Neural progenitor cell (in vitro differentiated cells): ENCODE measurements at places on chromosomes 11 and 22. TPM values are rescaled to one million over a fixed set of nuclear protein-coding genes. Genes with fewer than 3 reads are reported as not detected.
A peak's percentile ranks its signal among the peaks of the same experiment; 100 is the strongest.

E2F8 gene
- 4.9 and 5.7 TPM in 2 replicates for total RNA-seq

GRCh38 chr11:102717280-102717679, 7.5 kb downstream of the MMP8 start:
- H3K36me3 ChIP-seq = no peaks in the 10 kb centered on the region
- H3K4me1 ChIP-seq = no peaks in the 10 kb centered on the region
- H3K4me3 ChIP-seq = no peak overlapping the region
- DNase-seq = no peak

DNA sequence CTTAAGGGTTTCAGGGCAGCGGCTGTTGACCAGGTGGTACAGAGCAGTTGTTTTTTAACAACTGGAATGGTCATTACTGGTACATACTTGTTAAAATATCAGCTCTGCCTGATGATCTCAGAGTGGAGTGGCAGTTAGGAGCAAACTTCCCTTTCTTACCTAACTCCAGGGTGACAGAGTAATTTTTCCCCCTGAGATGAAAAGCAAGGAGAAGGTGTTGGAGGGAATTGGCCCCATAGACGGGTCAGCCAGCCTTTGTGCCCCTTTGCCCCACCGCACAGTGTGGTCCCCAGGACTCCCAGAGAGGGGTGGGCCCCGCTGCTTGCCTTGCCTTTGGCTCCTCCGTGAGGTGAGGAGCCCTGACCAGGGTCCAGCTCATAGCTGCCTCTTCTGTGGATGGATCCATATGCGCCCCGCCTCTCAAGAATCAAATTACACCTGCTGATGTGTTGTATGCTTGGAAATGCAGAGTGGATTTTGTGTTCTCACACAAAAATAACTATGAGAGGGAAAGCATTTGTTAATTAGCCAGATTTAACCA, 27.0 kb upstream of the SORL1-AS1 start:
- H3K27ac ChIP-seq = peak overlapping the region; percentile 90
- H3K4me1 ChIP-seq = peaks cover 25% of the 10 kb centered on the region
- no peak for DNase-seq
- H3K36me3 ChIP-seq = no peaks in the 10 kb centered on the region

- peak overlapping the region; percentile 93 for H3K27ac ChIP-seq
- DNase-seq = no peak
- H3K4me1 ChIP-seq = peaks cover 23% of the 10 kb centered on the region
- H3K27me3 ChIP-seq = no peaks in the 10 kb centered on the region
Observed at GRCh38 chr11:86067009-86067850, 1.7 kb downstream of the PICALM start.

DNA sequence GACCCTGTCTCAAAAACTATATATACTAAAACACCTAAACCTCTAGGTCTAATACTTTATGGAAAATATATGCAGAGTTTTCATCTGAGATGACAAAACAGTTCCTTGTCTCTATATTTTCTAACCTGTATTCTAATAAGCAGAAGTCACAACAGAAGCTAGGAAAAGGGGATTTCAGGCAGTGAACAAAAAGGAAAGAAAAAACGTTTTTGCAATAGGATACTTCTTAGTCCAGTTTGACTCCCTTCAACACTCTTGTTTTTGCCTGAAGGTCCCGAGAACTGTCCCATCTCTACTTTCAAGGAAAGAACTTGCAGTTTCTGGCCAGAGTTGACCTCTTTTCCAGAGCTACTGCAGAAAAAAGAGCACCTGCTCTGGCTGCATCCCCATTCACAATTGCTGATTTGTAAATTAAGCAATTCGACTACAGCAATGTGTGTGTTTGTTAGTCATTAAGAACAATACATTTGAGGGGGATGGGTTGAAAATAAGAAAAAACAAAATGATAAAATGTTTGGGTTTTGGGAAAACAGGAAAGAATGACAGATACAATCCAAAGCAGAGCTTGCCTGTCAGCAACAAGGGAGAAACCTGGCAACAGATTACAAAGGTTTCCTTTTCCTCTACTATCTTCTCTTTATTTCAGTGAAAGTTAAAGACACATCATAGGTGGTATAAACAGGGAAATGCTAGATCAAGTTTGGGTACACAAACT, 160.0 kb downstream of the FCHSD2 start:
- no peaks in the 10 kb centered on the region for H3K27me3 ChIP-seq
- H3K4me1 ChIP-seq = no peaks in the 10 kb centered on the region
- peaks cover 15% of the 10 kb centered on the region for H3K36me3 ChIP-seq
- no peak for DNase-seq
- H3K27ac ChIP-seq = no peak overlapping the region

DNA sequence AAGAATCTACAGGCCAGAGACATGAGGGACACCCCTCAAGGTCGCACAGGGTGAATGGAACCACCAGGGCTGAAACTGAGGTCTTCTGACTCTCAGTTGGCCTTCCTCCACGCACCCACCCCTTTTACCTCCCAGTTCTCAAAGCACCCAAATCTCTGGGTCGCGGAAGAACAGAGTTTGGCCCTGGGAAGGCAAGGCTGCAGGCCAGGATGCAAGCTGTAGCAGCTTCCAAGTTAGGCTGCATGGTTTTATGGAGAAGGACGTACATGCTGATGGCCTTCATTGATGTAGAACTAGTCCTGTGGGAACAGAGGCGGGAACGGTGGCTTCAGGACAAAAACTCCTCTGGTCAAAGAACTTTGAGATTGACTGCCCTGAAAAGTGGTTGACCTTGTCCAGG, 143.5 kb upstream of the B3GAT1 start:
- no peak overlapping the region for H3K27ac ChIP-seq
- no peaks in the 10 kb centered on the region for H3K4me1 ChIP-seq
- H3K36me3 ChIP-seq = no peaks in the 10 kb centered on the region

- peaks cover 3% of the 10 kb centered on the region for H3K36me3 ChIP-seq
- no peak overlapping the region for H3K4me3 ChIP-seq
- peak; percentile 61 for DNase-seq
- H3K27ac ChIP-seq = peak overlapping the region; percentile 65
- no peaks in the 10 kb centered on the region for H3K27me3 ChIP-seq
Observed at GRCh38 chr11:12902791-12903486, 106.2 kb upstream of the RASSF10 start.

GRCh38 chr22:49650336-49651241, 177.1 kb downstream of the BRD1 start:
- no peaks in the 10 kb centered on the region for H3K27me3 ChIP-seq
- no peak overlapping the region for H3K27ac ChIP-seq
- H3K4me1 ChIP-seq = no peaks in the 10 kb centered on the region
- no peaks in the 10 kb centered on the region for H3K36me3 ChIP-seq
- no peak overlapping the region for H3K4me3 ChIP-seq
- DNase-seq = no peak

GGTLC3 gene
- total RNA-seq = not detected in 2 replicates

TSSK2 gene
- total RNA-seq = not detected in 2 replicates

DNA sequence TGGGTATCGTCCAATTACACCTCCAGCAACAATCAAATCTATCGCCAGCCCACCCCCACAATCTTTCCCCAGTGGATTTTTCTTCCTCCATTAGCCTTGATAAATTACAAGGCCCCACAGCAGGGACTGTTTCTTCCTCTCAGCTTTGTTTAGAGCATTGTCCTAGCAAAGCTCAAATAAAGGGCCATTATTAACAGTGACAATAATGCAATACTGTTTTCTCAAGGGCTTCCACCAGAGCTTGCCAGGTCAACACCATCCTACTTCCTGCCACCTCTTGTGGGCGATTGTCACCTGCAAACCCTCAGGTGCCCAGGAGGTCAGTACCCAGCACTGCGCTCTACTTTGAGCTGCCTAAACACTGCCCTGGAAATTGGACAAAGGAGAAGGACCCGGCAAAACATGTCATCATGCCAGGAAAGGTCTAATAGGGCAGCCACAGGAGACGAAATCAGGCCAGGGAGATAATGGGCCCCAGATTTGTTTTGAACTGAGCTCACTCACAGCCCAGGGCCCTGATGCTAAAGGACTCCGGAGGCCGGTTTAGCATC, 95.2 kb downstream of the ABTB2 start:
- H3K27me3 ChIP-seq = no peaks in the 10 kb centered on the region
- no peak overlapping the region for H3K4me3 ChIP-seq
- no peak for DNase-seq
- H3K27ac ChIP-seq = no peak overlapping the region

- no peak overlapping the region for H3K27ac ChIP-seq
- no peaks in the 10 kb centered on the region for H3K36me3 ChIP-seq
- H3K4me1 ChIP-seq = peaks cover 11% of the 10 kb centered on the region
- no peak overlapping the region for H3K4me3 ChIP-seq
Observed at GRCh38 chr11:100805506-100806199, 118.6 kb downstream of the ARHGAP42 start.

- H3K27me3 ChIP-seq = no peaks in the 10 kb centered on the region
- peaks cover 19% of the 10 kb centered on the region for H3K4me1 ChIP-seq
- no peak overlapping the region for H3K4me3 ChIP-seq
- H3K36me3 ChIP-seq = no peaks in the 10 kb centered on the region
- no peak overlapping the region for H3K27ac ChIP-seq
Observed at GRCh38 chr11:66904561-66904960, 47.7 kb downstream of the LRFN4 start.
